ENCODE measurements at places on chromosomes 12 and 14.

GRCh38 chr14:88386256-88386794, 868 bp downstream of the SPATA7 start:
- DNase-seq, result no peak

- DNase-seq, result no peak
Measured at GRCh38 chr14:104206281-104206904, 68.0 kb downstream of the KIF26A start.

DNA sequence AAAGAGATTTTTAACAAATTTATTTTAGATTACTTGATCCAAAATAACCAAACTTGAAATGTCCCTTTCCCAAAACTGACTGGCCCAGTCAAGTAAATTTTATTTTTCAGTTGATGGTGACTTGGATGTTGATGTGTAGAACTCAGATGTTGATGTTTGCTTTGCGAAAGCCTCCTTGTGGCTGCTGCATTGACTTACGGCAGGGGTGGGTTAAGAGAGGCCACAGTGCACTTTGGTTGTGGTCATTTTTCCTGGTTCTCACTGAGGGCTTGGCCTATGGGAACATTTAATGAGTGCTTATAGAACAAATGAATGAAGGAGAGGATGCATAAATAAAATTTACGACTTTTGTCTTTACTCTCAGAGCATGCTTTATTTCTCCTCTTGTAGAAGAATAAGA, 52.6 kb downstream of the SLCO1B3 start:
- DNase-seq, result no peak

DNA sequence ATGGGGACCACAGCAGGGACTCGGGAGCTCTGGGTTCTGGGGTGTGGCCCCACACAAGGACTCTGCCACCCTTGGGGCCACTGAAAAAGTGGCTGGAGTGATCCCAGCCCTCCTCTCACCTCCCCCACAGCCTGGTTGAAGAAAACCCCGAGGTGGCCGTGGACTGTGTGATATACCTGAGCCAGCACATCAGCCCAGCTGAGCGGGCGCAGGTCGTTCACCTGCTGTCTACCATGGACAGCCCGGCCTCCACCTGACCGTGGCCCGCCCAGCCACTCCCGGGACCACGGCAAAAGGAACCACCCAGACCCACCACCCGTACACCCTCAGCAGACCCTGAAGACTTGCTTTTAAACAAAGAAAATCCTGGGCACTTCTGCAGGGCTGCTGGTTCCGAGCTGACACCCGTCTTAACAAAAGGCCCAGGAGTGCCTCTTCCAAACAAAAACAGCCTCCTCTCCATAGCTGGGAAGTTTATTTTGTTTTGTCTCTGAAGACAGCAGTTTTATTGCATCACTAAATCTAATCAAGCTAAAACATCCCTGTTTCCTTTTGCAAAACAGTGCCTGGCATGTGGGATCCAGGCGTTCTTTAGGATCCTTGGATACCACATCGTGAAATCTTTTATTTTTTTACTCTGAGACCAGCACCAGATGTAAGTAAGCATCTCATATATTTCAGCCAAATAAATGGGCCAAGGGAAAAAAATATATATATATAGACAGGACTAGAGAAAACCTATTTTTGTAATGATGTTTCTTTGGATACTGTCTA, 42.8 kb downstream of the FOXN4 start:
- DNase-seq, result no peak

DNA sequence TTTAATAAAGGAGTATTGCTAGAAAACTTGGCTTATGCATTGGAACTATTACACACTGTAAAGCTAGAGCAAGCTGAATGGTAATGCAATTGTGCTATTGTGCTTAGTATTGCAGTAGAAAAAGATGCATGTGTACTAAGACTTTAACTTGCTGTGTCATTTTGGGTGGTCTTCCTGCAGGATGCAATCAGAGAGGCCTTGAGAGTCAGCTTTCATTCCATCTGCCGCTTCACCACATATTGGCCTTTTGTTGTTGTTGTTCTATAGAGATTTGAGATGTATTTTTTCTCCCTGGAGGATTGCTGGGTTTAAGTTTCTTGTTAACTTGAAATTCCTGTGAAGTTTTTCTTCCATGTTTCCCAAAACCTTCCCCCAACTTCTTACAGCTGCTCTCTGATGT, 449.7 kb downstream of the TMTC2 start:
- DNase-seq, result no peak

GRCh38 chr12:68428724-68429501, 96.8 kb upstream of the MDM1 start:
- DNase-seq, result no peak

GRCh38 chr14:59601056-59601455, 24.4 kb upstream of the CCDC175 start:
- DNase-seq, result no peak

- no peak for DNase-seq
Measured at GRCh38 chr12:56029166-56029519, 8.3 kb downstream of the IKZF4 start.

- DNase-seq, result no peak
Measured at GRCh38 chr12:27177706-27178105, 66.4 kb upstream of the STK38L start.

DNA sequence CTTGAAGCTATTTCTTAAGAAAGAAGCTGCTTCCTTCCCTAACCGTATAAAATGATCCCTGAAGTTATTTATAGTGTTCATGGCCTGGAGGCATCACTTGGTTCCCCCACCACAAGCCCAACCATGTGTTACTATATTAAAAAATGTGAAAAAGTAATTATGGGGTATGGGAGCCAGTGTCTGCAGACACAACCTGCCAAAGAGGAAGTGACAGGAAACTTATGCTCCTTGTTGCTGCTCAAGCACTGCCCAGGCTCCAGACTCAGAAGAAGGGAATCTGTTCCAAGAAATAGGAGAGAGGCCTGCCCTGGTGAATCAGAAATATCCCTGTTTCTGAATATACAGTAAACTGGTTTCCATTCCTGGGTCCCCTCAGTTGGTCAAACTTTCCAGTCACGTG, 217.2 kb upstream of the BMP4 start:
- no peak for DNase-seq

DNA sequence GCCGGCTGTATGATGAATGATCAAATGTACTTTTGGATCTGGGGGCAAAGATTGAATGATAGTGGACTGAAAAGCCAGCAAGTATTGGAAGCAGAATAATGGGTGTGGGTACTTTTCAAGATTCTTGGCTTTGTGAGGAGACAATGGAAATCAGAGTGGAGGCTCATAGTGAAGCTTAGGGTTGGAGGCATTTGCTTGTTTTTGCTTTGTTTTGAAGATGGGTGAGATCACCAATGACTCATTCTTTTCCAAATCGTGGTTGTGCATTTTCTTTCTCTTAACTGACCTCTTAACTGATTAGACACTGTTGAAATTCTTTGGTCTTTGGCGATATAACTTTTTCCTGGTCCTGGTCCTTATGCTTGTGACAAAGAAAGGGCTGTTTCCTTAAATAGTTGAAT, 54.4 kb downstream of the PELI2 start:
- DNase-seq, result no peak

- no peak for DNase-seq
Measured at GRCh38 chr12:70619471-70620152, 17.6 kb downstream of the PTPRB start.

DNA sequence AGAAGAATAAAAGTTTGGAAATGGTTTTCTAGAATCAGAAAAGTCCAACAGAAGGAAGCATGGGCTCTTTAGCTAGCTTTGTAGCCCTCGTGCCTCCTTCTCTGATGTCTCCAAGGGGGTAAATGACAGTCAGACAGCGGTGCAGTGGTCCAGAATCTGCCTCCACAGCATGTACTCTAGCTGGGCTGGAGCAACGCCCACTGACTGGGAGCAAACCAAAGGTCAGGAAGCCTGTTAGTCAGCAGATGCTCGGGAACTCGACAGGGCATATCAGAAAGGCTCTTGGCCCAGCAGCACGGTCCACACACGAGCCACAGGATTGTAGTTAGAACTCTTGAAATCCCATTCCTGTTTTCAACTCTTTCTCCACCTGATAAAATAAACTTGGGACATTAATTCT, 164.3 kb downstream of the GRIN2B start:
- no peak for DNase-seq

GRCh38 chr14:58428118-58428683, 682 bp downstream of the KIAA0586 start:
- no peak for DNase-seq

DNA sequence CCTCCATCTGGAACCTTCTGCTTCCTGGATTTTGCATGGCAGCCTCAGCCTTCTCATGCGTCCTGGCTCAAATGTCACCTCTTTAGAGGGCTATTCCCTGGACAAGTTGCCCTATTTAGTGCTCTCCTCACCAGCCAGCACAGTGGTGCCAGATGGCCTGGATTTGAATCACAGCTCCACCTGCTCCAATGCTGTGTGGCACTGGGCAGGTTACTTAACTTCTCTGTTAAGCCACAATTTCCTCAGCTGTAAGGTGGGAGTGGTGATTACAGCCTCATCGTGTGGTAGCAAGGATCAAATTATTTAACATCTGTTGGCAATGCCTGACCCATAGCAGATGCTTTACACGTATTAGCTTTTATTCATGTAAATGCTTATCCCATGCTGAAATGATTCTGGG, 16.7 kb upstream of the POP5 start:
- DNase-seq, result no peak

DNA sequence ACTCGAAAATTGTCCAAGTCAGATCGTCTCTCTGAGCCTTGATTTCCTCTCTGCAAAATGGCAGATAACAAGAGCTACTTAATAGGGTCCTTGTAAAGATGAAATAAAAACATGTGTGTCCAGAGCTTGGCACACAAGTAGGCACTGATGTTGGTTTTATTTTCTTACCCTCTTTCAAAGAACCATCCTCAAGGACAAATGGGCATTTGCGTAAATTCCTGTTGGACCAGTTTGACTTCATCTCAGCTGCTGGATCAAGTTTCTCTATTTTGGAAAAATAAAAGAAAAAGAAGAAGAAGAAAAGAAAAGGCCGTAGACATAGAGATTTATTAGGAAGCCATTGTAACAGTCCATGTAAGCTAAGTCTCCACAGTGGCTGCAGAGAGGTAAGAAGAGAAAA, 47.2 kb downstream of the MAP1LC3B2 start:
- no peak for DNase-seq

- DNase-seq, result no peak
Measured at GRCh38 chr12:103503546-103504480, 8.0 kb upstream of the C12orf42 start.

DNA sequence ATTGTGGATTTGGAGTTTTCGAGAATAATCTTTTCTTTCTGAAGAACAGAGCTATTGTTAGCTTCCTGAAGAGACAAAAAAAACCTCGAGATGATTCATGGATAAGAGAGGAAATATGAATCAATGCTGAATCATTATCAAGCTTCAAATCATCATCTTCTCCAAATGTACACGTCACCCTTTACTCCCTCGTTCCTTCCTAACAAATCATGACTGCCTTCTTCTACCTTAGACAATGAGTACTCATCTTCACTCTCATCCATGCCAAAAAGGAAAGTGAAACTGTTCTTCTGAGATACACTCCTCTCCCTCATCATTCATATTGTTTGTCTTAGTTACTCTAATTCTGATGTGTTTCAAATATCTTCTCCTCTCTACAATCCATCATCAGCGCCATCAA, 1115.8 kb upstream of the ATXN7L3B start:
- no peak for DNase-seq

DNA sequence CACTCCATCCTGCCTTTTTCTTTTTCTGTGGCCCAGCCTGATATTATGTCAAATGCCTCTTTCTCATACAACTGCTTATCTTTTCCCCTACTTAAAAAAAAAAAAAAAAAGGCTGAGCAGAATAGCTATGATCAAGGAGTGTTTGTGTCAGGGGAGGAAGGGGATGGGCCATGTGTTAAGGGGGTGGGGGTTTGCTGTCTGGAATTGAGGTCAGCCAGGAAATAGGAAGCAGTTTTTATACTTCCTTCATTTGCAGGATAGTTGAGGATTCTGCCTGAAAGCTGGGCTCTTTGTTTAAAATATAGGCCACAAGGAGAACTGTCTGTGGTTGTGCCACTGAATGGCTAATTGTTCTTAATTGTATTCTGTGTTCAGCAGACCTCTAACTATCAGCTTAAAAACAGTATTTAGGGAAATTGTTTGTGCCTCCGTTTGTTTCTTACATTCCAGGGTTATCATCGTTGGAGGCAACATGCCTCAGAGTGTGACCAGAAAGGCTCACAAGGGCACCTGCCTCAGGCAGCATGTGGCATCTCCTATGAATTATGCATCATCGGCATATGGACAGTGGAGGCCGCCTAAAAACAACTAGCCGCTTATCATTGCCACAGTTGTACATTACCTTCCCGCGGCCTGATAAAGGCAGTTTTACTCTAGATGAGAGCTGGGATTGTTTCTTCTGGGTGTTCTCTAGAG, 96.0 kb downstream of the SRGAP1 start:
- DNase-seq, result no peak

DNA sequence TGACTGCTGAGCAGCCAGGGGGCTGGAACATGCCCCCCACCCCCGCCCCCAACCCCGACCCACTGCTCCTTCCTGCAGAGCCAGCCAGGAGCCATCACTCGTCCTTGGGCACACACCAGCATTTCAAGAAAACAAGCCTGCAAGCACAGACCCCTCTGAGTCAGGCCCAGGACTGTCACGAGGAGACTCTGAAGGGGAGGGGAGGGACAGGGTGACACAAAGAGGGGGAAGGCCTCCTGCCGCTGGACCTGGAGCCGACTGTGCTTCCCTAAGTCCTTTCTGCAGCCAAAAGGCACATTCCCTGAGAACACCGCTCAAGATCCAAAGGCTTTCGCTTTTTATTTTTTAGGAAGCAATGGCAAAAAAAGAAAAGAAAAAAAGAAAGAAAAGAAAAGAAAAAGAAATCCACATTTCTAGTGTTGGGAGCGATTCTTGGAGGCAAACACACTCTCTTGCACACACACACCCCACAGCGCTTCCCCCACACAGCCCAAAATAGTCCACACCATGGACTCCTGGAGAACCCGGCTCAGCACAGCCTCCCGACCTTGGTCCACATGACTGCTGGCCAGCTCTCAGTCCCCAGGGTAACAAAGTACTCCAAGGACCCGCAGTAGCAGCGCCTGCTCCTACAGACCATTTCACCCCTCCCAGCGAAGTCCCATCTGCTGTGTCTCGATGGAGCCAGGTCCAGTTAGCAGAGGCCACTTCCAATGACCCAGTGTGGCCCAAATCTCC, 101.7 kb downstream of the DPF3 start:
- peak; percentile 65 for DNase-seq

GRCh38 chr12:107320929-107321631, 227.7 kb upstream of the CRY1 start:
- no peak for DNase-seq

DNA sequence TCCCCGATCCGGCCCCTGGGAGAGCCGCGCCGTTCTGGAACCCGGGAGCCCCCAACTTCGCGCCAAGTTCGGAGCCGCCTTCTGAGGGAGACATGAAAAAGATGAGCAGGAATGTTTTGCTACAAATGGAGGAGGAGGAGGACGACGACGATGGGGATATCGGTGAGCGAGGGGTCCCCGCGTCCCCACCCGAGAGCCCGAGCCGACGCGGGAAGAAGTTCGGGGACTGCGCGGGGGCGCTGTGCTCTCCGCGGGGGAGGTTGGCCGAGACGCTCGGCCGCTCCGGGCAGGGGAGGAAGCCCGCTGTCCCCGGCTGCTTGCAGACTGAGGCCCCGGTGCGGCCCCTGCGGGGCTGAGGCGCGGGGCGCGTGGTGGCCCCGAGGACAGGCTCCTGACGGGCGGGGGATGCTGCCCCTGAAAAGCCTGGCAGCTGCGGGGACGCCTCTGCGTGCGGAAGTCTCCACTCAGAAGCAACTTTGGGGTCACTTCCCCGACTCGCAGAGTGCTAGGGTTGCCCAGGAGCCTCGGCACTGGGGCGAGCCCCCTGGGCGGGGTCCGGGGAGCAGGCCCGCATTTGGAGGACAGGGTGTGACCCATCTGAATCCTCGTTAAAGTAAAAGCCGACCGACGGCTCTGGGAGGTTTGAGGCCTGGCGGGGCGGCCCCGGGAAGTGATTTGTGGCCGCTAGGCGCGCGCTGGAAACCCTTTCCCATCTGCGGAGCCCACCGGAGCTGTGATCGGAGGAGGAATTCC, 511 bp downstream of the ANO6 start:
- DNase-seq, result peak; percentile 73

All from substantia nigra (tissue), 51 donors.